ENCODE measurements at places on chromosomes 6 and 20.

DNA sequence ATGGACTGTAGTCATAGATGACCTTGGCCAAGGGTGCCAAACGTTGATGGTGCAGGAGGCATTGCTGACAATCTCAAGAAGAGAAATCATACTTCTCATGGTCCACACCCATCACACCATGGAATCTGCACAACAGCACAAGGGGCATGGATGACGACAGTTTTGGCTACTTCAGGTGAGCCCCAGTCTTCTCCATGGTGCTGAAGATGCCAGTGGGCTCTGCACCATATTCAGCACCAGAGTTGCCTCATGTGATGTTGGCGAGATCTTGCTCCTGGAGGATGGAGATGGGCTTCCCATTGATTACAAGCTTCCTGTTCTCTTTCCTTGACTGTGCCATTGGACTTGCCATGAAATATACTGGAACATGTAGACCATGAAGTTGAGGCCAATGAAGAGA lies 188.9 kb downstream of the NRN1 start:
- DNase-seq = no peak

DNA sequence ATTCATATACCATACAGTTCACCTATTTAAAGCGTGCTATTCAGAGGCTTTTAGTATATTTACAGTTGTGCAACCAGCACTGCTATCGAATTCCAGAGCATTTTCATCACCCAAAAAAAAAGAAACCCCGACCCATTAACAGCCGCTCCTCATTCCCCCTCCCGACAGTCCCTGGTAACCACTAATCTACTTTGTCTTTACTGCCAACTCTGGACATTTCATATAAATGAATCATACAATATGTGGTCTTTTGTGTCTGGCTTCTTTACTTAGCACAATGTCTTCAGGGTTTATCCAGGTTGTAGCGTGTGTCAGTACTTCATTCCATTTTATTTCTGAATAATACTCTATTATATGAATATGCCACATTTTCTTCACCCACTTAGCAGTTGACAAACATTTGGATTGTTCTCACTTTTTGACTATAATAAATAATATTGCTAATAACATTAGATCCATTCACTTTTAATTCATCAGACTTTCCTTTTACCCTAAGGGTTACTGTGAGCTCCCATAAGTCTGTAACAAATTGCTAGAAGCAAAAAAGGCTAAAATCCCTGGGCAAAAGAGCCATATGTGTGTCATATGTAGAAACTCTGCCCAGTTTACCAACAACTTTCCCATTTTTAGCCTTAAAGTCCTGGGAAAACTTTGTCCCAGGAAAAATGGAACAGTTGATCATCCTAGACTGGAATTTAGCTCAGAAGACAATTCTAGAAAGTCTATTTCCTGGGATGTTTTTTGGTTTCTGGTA lies 23.2 kb upstream of the ROS1 start:
- DNase-seq = peak; percentile 71

GRCh38 chr6:125132058-125132457 lies 21.5 kb upstream of the TPD52L1 start:
- DNase-seq = no peak

DNA sequence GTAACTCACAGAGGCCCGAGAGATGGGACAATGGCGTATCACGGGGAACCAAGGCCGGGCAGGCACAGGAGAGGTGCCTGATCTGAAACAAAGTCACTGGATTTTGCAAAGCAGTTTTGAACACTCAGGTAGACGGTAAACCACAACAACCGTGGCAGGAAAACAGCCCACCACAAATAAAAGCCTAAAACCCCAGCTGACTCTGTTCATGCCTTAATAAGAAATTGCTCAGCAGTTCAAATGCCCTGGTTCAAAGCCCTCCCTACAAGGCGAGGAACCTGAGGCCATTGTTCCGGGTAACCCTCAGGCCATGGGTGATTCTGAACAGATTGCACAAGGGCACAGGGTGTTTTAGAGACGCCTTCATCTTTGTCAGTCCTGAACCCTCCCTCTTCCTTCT lies 114.2 kb downstream of the MAP3K7 start:
- DNase-seq = no peak

- DNase-seq = no peak
Measured at GRCh38 chr20:29301624-29302259, 1955.7 kb upstream of the DEFB115 start.

DNA sequence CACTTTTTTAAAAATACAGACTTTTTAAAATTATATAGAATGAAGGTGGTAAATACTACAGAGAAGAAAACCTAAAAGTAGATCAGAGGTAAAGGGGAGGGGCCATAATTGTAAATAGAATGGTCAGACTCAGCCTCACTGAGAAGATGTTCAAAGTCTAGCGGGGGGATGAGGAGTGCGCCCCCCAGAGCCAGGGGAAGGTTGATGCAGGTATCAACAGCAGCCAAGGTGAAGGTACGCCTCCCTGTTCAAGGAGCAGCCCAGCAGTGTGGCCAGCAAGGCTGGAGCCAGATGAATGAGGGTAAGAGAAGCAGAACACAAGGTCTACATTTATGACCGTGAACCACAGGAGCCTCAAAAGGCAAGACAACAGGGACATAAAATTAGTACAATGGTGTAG lies 204.1 kb downstream of the PTPRT start:
- no peak for DNase-seq

- DNase-seq = no peak
Measured at GRCh38 chr6:167927246-167927645, 70.2 kb upstream of the KIF25 start.

DNA sequence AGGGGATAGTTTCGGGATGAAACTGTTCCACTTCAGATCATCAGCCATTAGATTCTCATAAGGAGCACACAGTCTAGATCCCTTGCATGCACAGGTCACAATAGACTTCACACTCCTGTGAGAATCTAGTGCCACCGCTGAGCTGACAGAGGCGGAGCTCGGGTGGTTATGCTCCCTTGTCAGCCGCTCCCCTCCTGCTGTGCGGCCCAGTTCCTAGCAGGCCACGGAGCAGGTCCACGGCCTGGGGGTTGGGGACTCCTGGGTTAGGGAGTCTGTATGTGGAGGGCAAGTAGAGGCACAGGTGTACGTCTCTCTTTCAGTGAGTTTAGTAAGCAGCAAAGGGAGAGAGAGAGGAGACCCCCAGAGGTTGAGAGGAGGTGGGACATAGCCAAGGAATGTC lies 30.5 kb upstream of the MDFI start:
- no peak for DNase-seq

DNA sequence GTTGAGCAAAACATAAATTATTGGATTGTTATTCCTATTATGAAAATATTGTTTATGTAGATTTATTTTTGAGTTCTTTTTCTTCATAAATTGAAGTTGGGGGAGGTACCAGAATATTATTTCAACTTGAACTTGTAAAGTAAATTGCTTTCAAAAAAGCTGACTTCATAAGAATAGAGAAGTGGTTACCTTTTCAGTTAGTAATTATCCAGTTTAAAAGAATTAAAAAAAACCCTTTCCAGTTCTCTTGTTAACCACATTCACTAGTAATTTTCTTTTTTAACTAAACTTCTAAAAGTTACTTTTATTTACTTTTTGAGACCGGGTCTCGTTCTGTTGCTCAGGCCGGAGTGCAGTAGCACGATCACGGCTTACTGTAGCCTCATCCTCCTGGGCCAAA lies 124.3 kb downstream of the CDKAL1 start:
- DNase-seq = no peak

DNA sequence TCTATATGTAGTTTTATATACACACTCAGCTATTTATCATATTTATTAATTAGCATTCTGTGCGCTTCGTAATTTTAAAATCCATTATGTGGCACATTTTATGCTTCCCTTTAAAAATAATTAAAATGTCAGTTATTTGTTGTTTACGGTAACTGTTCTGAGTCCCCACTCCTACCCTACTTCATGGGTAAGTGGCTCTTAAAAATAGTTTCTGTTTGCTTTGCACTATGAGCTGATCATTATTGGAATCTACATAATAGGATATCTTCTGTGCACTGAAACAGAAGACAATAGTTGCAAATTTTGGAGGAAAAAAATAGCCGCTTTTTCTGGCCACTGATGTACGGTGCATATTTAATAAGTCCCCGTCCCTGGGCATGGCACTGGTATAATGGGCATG lies 25.2 kb downstream of the LCA5 start:
- no peak for DNase-seq

DNA sequence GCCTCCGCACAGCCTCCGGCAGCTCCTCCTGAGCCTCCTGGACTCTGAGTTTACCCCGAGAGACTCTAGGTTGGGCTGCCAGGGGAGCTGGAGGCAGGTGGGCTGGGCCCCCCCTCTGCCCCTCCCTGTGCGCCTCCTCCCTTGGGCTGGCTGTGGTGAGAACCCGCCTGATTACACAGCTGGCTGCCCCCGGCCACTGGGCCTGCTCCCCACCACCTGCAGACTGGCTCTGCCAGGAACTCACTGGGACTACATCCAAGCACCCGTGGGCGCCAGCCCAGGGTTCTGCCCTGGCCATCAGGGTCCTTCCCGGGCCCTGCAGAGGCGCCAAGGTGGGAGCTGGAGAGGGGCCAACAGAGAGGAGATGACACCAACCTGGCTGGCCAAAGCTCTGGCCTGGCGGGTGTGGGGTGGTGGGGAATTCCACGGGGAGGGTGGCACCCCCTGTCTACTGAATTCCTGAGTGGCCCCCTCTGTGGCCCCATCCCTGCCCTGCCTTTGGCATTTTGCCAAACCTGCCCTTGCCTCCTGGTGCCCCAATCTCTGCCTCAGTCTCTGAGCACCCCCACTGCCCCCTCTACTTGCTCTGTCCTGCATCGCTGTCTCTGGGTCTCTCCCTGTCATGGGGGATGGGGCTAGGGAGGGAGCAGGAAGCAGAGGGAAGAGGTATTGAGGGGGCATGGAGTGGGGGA lies 21.9 kb upstream of the CDH22 start:
- DNase-seq = no peak

DNA sequence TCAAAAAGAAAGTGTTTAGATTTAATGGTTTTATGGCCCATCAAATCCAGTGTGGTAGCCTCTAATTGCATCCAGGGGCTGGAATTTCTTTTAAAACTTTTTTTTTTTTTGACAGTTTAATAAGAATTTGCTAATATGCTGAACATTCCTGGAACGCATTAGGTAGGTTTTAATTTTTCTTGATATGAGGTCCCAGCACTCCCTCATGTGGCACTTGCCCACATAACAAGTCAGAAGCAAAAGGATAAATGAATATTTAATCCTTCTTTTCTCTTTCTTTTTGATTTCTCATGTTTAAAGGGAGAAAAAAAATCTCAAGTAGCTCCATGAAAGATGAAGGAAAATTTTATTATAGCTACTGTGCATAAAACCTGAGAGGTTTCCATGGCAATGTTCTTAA lies 13.5 kb downstream of the HAO1 start:
- no peak for DNase-seq

GRCh38 chr6:141593311-141593710 lies 539.4 kb upstream of the GJE1 start:
- DNase-seq = no peak

DNA sequence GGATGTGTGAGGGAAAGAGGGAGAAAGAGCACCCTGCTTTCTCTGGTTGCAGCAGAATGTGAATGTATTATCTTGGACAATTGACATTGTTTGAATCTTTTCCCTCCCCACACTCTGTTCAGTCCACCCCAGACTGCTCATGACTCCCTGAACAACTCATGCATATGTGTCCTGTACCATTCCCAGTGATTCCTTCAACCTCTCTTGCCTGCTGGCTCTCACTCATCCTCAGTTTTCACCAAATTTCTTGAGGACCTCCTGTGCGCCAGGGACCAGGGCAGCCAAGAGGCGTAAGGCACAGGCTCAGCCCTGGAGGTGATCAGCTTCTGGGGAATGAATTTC lies 5.4 kb downstream of the NOX3 start:
- DNase-seq = no peak

- no peak for DNase-seq
Measured at GRCh38 chr6:29294499-29294914, 7.0 kb upstream of the OR14J1 start.

DNA sequence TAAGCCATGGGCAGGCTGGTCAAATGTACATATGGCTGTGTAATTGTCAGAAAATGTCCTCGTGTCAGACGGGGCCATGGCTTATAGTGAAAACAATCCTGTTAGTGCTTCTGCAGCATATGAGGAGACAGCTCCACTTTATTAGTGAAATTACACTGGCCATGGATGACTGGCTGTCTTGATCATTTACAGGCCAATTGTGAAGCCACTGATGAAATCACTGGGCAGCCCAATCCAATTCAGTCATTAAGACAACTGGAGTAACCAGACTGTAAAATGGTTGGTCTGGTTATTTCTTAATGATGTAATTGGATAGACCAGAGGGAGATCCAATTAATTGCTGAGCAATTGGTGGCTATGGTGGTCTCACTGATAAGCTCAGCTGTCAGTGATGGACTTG lies 749.5 kb downstream of the KIF16B start:
- DNase-seq = no peak

- no peak for DNase-seq
Measured at GRCh38 chr6:135850882-135851281, 619 bp upstream of the PDE7B start.

DNA sequence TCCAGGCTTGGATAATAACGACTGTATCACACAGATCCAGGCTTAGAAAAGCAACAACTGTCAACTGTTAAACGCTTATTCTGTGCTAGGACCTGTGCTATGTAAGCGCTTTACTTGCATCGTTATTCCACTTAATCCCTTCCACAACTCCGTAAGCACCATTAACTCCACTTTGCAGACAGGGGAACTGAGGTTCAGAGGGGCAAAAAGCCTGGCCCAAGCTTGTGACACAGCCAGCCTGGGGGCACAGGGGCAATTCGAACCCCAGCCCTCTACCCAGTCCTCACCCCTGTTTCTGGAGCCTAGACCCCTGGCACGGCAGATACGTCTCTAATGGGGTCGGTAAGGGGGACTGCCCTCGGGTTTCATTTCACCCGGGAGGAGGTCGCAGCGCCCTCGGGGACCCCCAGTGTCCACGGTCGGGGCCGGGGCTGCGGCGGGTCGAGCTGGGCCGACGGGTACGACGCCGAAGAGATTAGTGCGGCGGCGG lies 411 bp downstream of the DSN1 start:
- DNase-seq = no peak

- no peak for DNase-seq
Measured at GRCh38 chr6:6751266-6751596, 162.7 kb downstream of the LY86 start.

Measured in LoVo (cell line).